AG04450 (cell line): ENCODE measurements at places on chromosomes 1 and 21.
A peak's percentile ranks its signal among the peaks of the same experiment; 100 is the strongest.

DNA sequence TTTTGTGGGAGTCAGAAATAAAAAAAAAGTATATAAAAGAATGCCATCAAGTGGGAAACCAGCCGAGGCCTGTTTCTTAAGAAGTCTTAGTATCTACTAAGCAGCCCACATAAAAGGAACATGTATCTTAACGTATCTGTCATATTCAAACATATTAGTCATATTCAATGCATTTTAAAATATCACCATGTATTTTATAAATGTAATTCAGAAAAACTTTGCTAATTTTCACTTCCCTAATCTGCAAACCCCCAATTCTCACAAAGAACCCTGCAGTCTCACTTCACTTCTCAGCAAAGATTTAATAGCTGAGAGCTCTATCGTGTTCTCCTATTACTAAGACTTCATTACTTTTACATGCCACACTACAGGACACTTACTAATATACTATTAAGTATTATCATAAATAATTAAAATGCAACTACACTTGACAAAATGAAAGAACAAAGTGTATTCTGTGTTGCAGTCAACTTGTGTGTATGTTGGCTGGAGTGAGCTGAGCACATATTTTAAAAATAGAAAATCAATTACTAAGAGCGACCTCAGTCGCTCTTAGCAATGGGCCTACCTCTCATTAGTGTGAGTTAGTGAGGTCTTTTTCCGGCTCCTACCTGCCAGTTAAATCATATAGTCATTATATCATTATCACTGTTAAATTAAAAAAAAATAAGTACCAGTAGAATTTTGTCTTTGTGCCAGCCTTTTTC lies 484.3 kb downstream of the LMO4 start:
- no peak for DNase-seq

DNA sequence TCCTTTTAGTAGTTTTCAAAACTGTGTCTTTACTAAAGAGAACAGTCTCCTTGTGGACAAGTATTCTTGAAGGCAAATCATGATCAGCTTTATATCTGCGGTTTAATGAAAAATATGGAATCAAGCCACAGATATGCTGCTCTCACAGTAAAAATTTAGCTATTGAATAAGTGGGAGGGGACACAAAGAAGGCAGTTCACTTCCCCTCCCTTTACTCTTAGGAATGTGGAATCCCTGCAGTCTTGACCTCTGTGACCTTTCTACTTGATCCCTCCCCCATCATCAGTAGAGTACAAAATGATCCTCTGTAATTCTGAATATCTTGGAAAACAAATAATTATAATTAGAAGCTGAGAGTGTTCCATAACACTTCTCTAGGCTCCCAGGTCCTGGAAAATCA lies 136.7 kb upstream of the HOOK1 start:
- DNase-seq, result no peak

GRCh38 chr1:178874966-178875365 lies 4.1 kb upstream of the ANGPTL1 start:
- no peak for DNase-seq

DNA sequence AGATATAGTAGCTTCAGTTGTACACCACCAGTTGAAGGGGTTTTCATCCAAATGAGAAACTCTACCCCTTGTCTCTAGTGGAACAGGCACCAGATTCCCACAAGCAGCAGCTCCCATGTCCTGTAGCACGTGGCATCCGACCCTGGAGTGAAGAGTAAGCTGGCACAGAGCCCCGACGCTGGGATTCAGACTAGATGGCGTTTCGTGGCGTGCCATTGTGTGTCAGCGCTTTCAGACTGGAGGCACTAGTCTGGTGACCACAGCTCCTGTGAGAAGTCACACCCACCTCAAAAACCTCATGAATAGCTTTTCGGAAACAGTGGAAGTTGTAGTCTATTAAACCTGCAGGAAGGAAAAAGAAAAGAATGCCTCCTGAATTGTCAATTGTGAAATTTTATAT lies 20.2 kb downstream of the RRAGC start:
- no peak for DNase-seq

GRCh38 chr1:155933591-155934096 lies 569 bp downstream of the KHDC4 start:
- no peak for DNase-seq

- DNase-seq, result peak; percentile 74
Observed at GRCh38 chr1:68120136-68120791, 69.8 kb upstream of the DIRAS3 start.

DNA sequence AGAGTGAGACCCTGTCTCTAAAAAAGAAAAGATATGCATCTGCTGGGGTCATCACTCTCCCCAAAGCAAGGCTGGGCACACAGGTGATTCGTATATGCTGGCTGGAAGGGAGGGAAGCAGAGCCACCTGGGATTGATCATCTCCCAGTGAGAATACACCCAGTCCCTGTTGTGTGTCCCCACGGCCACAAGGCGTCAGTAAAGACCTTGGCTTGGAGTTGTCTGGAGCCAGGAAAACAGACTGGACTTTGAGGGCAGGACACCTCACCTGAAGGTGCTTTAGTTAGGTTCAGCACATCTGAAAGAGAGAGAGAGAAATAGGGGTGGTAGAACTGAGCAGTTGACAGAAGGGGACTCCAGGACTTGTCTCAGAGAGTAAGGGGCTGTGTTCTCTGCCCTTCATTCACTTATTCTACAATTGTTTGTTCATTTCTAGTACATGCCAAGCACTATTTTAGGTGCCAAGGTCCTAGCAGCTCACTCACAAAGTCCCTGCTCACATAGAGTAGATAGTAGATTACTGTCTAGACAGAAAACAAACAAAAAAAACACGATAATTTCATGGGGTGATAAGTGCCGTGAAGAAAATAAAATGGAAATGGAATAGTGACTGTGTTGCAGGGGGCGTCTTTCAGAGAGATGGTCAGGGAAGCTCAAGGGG lies 13.5 kb downstream of the CITED4 start:
- no peak for DNase-seq

GRCh38 chr1:115718011-115718754 lies 50.3 kb downstream of the CASQ2 start:
- DNase-seq, result no peak

- no peak for DNase-seq
Observed at GRCh38 chr1:114564141-114564540, 17.3 kb downstream of the BCAS2 start.

DNA sequence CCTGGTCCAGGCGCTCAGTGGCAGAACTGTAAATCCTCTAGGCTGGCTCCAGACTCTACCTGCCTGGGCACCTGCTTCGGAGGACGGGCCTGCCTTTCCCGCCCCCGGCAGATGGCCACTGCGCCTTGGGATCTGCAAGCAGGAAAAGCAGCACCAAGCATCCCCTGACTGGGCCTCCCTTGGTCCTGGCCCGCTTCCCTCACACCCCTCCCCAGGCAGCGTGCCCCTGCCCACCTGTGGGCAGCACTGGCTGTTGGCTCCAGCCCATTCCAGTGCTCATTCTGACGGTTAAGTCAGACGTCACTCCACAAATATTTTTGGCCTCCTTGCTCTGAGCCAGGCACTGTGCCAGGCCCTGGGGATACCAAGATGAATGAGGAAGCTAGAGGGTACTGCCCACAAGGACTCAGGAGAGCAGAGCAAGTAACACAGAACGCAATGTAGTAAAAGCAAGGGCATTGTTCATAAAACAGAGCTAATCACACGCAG lies 22.0 kb upstream of the BLACAT1 start:
- no peak for DNase-seq

DNA sequence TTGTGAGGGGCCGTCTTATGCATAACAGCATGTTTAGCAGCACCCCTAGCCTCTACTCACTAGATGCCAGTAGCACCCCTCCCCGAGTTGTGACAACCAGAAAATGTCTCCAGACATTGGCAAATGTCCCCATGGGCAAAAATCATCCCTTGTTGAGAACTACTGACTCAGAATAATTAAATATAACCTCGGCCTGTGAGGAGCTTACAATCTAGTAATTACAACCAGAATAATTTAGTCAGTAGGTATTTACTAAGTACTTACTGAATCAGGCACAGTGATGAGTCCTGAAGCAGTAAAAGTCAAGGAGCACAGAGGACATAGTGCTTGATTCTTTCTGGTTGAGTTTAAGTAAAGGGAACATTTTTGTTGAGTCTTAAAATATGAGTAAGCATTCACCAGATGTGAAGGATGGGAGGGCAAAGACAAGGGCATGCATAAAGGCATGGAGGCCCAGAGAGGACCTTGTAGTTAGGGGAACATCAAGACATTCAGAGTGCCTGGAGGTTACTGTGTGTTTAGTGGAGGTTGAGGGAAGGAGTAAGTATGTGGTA lies 44.1 kb upstream of the KCNQ4 start:
- DNase-seq, result no peak

GRCh38 chr1:944341-945325 lies 14.4 kb downstream of the NOC2L start:
- DNase-seq, result peak; percentile 55

DNA sequence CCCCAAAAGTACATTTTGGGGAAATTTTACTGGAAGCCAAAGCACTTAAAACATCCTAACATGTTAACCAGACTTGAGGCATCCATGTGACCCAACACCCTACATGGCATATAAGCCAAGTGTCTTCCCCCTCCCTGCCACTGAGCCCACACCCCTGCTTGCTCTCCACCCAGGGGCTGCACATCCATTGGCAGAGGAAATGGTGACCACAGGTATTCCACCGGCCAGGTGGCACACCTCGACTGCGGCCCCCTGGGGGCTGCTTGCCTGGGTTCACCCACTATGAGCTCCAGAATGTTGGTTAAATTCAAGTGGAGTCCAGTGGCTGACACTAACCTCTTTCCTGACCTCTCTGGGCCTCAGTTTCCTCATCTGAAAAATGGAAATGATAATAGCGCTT lies 64.4 kb upstream of the FAM20B start:
- DNase-seq, result no peak

DNA sequence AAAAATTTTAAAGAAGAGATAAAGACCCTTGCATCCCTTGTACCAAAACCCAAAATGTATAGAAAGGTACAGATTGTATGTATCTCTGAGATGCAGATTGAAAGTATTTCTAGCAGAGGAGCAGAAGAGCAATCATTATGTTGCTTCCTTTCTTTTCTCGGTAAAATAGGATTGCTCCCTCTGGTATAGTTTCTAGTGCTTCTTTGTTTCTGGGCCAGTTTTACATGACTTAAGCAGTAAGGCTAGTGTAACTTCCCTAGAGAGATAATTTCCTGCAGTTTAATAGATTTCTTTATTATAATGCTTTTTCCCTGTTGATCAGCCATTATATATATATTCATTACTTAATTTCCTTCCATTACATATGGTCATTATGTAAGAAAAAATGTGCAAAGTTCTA lies 496.2 kb upstream of the RGS18 start:
- no peak for DNase-seq

DNA sequence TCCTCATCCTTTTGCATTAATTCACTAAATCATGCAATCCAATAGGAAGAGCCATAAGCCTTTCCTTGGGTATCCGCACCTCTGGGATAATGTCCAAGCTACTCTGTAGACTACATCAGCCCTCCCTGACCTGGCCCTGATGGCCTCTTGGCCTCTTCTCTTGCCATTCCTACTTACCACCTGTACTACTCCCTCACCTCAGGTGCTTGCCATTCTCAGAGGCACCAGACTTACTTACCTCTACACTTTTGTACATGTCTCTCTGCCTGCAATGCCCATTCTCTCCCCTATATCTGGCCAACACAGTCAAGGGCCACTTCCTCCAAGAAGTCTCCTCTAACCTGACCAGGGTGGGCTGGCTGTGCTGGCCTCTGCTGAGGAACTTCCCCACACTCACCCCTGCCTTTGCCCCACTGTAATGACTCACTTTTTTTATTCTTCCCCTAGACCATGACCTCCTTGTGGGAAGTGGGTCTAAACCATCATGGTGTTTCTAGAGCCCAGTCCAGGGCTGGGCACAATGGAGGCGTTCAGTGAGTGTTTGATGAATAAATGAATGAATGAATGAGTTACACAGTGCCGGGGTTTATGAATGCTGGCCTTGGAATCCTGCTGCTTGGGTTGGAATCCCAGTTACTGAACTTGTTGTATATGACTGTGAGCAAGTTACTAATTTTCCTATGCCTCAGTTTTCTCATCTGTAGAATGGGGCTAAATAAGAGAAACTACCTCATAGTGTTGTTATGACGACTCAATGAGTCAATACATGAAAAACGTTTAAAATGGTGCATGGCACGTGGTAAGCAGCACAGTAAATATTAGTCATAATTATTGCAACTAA lies 179.8 kb downstream of the FOXD2 start:
- DNase-seq, result no peak
